ENCODE measurements at places on chromosomes 1 and 21.
A peak's percentile ranks its signal among the peaks of the same experiment; 100 is the strongest.

DNA sequence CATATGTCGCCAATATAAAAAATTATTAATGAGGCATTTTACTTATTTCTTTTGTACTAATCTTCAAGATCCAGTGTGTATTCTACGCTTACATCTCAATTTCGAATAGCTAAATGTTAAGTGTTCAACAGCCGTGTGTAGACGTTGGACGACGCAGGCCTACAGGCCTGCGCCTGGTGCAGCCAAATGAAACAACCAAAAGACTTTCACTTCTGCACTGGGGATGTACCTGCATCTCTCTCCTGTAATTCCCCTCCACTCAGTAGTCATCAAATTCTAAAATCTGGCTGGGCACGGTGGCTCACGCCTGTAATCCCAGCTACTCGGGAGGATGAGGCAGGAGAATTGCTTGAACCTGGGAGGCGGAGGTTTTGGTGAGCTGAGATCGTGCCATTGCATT is 76.8 kb upstream of the HNRNPU start:
- DNase-seq = no peak

- DNase-seq = no peak
These were observed 21.5 kb upstream of the LEPR start for GRCh38 chr1:65399003-65399402.

- no peak for DNase-seq
These were observed 1.7 kb downstream of the LIN28A start for GRCh38 chr1:26412180-26412840.

- no peak for DNase-seq
These were observed 11.1 kb downstream of the ECE1 start for GRCh38 chr1:21278860-21279845.

GRCh38 chr21:43971201-43971991 is 40.7 kb upstream of the TRAPPC10 start:
- DNase-seq = no peak

- no peak for DNase-seq
These were observed 52.8 kb upstream of the GNG4 start for GRCh38 chr1:235702412-235702811.

DNA sequence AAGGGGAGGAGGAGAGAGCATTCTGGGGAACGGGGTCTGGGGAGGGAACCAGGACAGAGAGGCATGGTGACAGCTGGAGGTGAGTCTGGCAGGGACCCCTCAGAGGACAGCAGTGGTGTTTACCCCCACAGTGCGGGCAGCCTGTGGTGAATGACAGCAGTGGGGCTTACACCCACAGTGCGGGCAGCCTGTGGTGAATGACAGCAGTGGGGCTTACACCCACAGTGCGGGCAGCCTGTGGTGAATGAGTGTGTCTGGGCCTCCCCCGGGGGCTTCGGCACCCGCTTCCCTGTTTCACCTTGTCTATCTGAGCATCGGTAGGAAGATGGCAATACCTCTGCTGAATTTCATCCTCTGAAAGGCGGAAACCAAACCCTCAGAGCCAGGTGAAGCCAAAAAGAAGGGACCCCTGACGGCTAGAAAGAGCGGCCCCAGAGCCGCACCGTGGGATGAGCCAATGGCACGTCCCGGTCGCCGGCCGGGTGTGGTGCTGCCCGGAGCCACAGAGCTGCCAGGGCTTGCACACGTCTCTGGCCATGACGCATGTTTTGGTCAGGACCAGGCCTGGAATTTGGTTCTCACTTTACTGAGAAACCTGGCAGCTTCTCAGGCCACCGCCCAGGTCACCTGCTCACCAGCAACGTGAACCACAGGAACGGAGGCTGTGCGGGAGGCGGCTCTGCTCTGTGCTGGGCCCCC is 54.1 kb downstream of the SIK1 start:
- DNase-seq = no peak

DNA sequence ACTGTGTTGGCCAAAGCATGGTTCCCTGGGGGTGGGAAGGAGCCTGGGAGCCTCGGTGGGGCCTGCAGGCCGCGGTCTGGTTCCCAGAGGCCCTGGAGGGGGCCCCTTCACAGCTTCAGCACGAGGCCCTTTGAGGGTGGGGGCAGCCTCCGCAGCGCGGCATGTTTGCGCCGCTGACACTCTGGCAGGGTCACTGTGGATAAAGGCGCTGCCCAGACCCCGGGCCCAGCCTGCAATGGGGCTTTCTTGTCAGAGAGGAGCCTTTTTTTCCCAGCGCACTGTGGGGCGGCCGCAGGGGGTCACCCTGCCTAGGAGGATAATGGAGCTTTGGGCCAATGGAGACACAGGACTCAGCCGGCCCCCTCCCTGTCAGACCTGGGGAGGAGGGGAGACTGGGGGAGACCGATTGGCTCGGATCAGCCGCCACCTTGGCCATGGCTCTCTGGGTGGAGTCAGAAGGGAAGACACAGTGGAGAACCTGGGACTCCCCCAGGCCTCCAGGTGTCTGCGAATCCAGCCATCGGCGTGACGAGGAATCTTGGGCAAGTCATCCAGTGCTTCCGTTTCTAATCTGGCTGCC is 26.0 kb downstream of the EPHB2 start:
- DNase-seq = no peak

- DNase-seq = peak; percentile 10
These were observed 4.4 kb upstream of the PYCR2 start for GRCh38 chr1:225928186-225929175.

GRCh38 chr1:199261328-199261727 is 622.5 kb downstream of the PTPRC start:
- no peak for DNase-seq
